Immature natural killer cell (primary cell): ENCODE measurements at places on chromosomes 7 and 10.

DNA sequence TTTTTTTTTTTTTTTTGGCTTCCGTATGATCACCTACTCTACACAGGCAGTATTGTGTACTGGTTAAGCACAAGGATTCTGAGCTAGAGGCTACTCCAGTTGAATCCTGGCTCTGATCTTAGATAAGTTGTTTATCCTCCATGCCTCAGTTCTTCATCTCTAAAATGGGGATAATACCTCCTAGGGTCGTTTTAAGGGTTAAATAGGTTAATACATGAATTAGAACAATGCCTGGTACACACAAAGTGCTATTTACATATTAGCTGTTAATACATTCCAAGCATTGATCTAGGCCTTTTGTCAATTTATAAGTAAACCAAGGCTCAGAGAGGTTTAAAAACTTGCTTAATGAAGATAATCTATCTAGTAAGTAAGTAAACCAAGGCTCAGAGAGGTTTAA is 59.0 kb downstream of the ST7 start:
- DNase-seq, result no peak

GRCh38 chr10:79353726-79354125 is 6.5 kb downstream of the PPIF start:
- DNase-seq, result no peak

GRCh38 chr10:98262571-98262970 is 5.4 kb downstream of the LOXL4 start:
- peak; percentile 27 for DNase-seq

DNA sequence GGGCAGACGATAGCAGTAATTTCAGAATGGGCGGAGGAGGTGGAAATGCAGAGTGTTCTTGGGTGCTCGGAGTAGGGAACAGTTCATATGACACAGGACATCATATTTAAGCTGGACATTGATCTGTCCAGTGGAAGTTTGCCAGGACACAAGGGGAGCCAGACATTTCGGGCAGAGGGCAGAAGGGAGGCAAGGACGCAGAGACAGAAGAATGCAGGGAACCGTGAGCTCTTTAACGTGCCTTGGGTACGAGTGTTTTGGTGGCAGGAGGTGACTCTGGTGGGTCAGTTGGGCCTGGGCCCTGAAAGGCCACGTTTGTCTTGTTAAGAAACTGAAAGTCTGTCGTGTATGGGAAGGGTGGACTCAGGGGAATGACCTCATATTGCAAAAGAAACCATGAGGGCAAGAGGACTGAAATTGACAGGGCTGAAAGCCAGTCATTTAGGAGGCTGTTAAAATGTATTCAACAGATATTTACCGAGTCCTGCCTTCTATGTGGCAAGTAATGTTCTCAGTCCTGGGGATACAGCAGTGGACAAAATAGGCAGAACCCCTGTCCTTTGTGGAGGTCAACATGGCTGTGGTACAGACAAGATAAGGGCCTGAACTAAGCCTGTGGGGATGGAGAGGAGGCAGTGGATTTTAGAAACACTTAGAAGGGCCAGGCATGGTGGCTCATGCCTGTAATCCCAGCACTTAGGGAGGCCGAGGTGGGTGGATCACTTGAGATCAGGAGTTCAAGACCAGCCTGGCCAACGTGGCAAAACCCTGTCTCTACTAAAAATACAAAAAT is 2.2 kb downstream of the OPTN start:
- DNase-seq, result no peak

DNA sequence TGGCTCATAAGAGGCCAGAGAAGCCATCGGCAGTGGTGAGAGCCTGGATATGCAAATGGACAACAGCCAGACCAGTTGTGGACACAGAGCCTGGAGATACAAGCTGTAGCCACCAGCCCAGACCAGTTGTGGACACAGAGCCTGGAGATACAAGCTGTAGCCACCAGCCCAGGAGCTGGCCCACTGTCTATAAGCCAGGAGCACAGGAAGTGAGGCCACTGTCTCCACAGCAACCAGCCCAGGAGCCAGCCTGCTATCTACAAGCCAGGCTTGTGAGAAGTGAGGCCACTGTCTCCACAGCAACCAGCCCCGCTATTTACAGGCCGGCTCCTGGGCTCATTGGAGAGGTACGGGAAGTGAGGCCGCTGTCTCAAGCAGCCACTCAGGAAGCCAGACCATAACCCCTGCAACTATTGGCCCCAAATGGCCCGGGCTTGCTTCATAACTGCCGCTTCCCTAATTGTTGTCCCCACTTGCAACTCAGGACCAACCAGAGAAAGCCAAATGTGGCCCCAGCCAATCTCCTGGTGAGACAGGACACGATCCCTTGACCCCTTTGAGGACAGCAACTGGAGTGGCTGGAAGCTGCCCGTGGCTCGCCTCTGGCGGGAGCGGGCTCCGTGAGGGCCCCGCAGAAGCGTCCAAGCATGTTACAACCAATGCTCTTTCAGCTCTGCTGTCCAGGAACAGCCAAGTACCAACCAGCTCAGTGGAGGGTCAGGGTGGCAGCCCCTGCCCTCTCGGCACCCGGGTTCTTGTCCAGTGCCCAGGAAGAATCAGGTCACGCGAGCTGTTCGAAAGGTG is 44.1 kb upstream of the CNPY1 start:
- DNase-seq, result no peak

DNA sequence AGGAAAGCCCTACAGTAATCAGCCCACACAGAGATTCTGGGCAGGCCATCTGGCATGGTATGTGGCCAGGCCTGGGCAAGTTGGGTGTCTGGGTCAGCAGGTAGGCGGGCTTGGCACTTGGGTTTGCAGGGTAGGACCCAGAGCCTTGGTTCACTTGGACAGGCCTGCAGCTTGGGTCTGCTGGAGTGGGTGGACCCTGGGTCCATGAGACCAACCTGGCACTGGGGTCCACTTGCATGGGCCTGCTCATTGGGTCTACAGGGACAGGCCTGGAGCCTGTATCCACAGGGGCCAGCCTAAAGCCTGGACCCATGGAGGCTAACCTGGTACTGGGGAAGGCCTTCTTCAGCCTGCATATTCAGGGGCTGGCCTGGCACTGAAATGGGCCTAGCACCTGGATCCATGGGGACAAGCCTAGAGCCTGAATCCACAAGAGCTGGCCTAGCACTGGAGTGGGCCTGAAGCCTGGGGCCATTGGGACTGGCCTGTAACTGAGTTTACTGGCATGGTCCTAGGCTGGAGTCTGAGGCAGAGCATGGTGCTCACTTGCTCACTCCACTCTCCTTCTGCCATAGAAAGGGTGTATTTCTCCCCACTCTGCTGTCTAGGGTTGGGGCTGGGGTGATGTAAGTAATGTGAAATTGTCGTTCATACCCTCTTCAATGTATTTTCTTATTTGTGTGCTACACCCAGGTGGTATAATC is 315.0 kb downstream of the AHR start:
- DNase-seq, result no peak

- DNase-seq, result no peak
Measured at GRCh38 chr7:120941064-120941463, 9.5 kb upstream of the ING3 start.

DNA sequence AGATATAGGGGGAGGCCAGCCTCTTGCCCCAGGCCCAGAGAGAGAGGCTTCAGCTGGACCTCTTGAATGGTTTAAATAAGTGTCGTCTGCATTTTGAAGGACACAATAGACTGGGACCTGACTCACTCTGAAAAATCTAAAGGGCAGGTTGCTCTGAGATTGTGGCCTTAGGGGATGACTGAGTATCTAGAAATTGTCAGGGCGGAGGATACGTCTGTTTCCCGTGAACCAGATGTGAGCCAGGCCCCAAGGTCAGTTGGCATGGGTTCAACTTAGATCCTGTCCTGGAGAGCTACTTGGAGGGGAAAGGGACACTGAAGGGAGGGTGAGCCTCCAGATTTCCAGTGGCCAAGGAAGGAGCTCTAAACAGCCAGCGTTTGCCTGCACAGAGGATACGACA is 110.2 kb downstream of the CHN2 start:
- DNase-seq, result no peak

DNA sequence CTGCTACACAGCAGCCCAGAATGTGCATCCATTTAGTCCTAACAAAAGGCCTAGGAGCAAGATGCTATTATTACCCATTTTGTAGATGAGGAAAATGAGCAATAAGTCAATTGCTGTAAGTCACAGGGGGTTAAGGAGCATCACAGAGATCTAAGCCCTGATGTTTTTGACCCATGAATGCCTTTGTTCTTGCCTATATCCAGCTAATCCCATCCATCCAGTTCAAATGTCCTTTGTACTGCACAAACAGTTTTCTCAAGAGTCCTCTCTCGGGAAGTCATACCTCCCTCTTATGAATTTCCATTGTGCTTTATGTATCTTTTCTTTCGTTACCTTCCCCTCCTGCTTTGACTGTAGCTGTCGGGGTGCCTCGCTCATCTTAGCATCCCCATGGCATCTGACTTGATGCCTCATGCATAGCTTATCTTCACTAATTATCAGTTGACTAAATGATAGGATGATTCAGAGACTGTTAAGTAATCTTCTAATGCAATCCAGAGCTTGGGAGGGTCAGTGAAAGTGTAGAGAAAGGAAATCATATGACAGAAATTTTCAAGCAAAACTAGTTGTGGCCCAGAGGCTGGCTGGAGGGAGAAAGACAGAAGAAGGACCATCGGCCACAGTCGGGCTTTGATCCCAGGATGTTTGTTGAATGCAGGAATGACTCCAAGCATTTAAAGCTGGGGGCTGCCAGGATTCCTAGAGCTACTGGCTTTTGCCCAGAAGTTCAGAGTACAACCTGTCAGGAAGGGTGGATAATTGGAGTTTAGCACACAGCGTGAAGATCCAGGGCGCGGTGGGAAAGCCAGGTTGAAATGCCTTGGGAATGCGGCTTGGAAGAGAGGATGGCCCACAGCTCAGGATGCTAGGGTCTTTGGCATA is 23.5 kb downstream of the BLVRA start:
- no peak for DNase-seq

DNA sequence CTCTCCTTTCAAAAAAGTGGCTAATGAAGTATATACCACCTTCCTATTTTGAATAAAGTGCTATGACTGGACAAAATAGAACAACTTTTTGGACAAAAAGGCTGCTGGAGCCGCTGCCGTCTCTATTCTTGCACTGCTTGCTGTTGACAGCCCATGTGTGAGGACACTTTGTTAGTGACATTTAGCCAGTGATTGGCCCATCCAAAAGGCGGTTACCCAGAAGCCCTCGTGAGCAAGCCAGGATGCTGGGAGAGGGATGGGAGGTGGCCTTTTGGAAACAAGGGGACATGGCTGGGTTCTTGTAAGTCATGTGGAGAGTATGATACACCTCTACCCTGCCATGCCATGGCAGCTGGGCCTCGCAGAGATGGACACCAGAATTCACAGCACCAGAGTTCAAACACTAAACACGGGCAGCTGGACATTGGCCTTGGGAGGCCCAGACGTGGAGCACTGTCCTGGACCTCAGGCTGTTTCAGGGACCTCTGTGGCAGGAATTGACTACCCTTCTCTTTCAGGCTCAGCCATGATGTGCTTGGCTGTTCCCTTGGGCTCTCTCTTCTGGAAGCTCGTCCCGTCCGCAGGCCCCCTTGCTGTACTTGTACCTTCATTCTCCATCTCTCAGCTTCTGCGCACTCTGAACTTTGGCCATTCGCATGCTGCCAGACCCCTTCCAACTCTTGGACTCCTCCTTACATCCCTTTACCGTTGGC is 118.3 kb downstream of the TCF7L2 start:
- DNase-seq, result no peak

GRCh38 chr7:98880485-98880884 is 2.2 kb downstream of the TRRAP start:
- DNase-seq, result no peak

DNA sequence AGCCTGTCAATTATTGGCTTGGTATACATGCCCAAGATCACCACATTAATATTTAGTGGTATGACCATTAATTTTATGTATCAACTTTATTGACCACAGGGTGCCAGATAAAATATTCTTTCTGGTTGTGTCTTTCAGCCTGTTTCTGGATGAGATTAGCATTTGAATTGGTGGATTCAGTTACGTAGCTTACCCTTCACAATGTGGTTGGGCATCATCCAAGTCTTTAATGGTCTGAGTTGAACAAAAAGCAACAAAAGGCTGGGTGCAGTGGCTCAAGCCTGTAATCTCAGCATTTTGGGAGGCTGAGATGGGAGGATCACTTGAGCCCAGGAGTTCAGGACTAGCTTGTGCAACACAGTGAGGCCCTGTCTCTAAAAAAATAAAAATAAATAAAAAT is 702.2 kb upstream of the LRRTM3 start:
- DNase-seq, result no peak

- no peak for DNase-seq
Measured at GRCh38 chr7:45689797-45690761, 115.9 kb downstream of the ADCY1 start.

DNA sequence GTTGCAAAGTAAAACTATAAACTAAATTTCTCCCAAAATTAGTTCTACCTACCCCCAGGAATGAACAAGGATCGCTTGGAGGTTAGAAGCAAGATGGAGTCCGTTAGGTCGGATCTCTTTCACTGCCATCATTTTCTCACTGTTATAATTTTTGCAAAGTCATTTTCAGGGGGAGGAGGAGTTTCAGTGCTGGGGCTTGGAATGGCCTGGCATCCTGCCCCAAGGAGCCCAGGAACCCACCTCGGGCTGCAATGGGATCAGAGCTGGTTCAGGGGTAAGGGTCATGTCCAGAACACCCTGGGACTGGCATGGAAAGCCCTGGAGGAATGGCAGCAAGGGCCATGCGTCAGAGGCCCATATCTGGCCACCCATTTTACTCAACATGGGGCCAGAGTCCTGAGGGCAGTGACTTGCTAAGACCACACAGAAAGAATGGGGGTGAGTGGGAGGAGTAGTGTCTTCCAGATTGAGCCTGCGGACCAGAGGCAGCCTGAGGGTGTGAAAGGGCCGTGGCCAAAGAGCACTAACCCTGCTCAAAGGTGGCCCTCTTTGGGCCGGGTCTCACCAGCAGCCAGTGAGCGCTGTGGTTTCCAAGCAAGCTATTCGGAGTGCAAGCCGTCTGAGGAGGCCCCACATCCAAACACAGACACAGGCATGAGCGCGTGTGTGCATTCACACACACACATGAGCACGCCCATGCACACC is 31.8 kb downstream of the GPRIN2 start:
- no peak for DNase-seq

DNA sequence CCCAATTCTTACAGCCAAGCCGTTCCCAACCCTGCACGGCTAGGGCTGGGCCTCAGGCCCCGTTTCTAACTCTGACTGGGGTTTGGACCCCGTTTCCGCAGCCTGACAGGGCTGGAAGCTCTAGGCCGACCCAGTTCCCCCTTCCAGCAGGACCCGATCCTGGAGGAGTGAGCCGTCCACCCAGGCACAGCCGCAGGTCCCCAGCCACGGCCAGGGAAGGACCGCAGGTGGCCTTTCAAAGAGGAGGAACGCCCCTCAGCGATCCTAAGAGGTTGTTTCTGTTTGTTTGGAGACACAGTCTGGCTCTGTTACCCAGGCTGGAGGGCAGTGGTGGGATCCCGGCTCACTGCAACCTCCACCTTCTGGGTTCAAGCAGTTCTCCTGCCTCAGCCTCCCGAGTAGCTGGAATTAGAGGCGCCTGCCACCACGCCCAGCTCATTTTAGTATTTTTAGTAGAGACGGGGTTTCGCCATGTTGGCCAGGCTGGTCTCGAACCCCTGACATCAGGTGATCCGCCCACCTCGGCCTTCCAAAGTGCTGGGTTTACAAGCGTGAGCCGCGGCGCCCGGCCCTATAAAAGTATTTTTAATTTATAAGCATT is 778 bp upstream of the GET4 start:
- DNase-seq, result no peak
